ENCODE measurements at places on chromosomes 5 and 9. TPM values are rescaled to one million over a fixed set of nuclear protein-coding genes. Genes with fewer than 3 reads are reported as not detected.

GRCh38 chr9:137971477-137972138 lies 94.0 kb downstream of the CACNA1B start:
- no peak for DNase-seq

C8G gene
- 0.79 TPM for polyA plus RNA-seq

DNA sequence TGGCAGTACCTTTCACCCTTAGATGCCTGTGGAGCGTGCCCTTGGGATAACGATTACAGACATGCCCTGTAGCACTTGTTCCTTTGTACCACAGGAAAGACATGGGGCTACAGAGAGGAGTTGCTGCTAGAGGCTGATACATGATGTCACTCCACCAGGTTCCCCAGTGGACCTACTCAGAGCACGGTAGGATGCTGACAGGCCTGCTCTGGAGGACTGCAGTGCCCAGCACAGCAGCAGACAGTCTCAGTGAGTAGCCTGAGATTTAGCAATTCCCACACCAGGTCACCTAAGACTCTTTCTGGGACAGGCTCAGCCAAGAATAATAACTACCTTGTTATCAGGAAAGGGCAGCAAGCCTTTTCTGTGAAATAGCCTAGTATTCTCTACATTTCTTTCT lies 28.8 kb downstream of the PDE4D start:
- no peak for DNase-seq

UBE2D2 gene
- polyA plus RNA-seq, result 196 TPM

GRCh38 chr9:6424940-6425339 lies 11.9 kb downstream of the UHRF2 start:
- no peak for DNase-seq

ANKRD18A gene
- 4.3 TPM for polyA plus RNA-seq

All from right renal pelvis (tissue), 4 donors.